MV-4-11 (cell line): ENCODE measurements at places on chromosomes 7 and 10.

DNA sequence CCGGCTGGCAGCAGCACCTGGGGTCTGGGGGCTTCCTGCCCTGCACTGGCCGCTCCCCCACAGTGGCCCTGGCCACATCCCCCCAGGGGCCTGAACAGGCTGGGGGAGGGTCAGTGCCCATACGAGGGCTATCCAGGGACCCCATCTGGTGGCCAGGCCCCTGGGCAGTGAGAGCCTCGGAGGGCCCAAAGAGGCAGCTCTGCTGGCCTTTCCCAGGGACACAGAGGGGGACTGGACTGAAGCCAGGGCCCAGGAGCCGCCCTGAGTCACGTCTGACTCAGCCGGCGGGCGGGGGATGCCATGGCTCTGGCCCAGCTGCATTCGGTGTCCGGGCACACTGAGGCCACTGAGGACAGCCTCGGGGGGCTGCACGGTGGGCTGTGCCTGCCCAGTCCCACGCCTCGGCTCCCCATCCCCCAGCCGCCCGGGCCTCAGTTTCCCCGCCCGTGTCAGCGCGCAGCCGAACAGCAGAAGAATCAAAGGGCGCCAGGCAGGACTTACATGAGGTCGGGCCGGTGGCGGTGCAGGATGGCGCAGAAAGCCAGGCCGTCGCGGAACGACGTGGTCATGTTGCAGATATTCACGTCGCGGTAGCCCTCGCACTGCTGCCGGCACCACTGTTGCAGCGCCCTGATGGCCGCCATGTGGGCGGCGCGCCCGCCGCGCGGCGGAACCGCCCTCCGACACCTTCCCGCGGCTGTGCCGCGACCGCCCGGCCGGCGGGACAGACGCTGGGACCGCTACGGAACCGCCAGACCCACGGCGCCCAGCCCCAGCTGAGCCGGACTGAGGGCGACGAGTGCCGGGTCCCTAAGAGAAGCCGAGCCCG, at the start of gene MICALL2:
TSS of gene MICALL2 (minus strand) at position 788 of the 829 bp plus-strand sequence. CDS start at position 644, 144 bp downstream.
- DNase-seq, result peak; percentile 29

GRCh38 chr7:101795461-101795860, 22.0 kb upstream of the CUX1 start:
- no peak for DNase-seq

DNA sequence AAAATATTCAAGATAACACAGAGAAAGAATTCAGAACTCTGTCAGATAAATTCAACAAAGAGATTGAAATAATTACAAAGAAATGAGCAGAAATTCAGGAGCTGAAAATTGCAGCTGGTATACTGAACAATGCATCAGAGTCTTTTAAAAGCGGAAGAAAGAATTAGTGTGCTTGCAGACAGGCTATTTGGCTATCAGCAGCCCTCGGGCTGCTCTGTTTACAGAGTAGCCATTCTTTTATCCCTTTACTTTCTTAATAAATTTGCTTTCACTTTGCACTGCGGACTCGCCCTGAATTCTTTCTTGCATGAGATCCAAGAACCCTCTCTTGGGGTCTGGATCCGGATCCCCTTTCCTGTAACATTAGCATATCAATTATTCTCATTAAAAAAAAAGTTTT, 1040.0 kb downstream of the SORCS3 start:
- peak; percentile 85 for DNase-seq

- no peak for DNase-seq
These were observed 13.2 kb downstream of the TMEM243 start for GRCh38 chr7:87206361-87206760.

DNA sequence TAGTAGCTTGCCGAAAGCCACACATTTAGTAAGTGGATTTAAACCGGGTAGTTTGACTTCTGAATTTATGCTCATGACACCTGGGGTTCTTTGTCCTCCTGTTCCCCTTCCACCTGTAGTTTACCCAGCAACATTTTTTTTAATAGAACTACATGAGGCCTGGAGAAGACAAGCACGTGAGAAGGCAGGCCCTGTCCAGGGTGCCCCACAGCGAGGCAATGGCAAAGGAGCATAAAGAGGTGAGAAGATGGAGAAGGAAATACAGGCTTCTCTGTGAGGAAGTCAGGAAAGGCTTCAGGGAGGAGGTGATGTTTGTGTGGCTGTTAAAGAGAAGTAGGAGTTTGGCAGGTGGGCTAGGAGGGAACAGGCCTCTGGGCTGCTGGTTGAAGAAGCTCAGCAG, 50.3 kb upstream of the LAMB1 start:
- no peak for DNase-seq
